ENCODE measurements at places on chromosomes 12 and 14.

DNA sequence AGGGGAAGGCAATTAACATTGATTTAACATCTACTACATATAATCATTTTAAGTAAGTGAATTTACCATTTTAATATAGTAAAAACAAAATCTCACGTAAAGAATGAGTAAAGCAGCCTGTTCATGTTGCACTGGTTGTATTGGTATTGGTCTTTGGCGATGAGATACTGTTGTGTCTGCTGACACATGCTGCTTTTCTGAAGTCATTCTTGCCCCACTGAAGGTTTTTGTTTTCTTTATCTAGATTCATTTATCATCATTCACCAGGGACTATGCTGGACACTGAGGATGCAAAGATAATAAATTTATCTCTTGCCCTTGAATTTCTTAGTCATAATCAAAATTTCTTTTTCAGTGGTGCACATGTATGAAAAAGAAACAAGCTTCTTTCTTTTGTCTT, 246.2 kb upstream of the NPAS3 start:
- DNase-seq = no peak

DNA sequence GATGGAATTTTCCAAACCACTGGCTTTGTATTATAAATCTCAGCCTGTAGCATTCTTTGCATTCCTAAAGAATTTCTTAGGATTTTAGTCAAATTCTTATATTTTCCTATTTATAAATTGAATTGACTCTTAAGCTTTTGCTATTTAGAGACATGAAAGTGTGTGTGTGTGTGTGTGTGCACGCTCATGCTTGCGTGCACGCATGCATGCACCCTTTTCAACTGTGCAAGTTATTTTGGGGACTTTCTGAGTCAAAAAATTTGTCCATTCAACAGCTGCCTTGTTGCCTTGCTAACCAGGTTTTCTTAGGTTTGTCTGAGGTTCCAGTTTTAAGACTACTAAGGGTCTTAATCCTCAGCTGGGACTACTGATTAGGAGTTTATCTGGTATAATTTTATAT, 42.6 kb downstream of the GPATCH2L start:
- no peak for DNase-seq

DNA sequence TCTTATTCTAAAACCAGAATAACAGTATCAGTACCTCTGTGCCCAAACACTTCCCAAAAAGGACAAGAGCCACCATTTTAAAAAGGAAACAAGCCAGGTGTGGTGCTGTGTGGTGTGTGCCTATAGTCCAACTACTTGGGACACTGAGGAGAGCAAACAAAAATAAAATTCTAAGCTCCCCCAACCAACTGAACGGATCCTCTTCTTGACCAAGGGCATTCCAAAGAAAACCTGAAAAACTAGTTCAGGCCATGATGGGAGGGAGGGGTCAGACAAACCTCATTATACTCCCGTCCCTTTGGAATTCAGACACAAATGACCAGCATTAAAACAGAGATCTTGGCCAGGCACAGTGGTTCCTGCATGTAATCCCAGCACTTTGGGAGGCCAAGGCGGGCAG, 20.5 kb downstream of the SLC11A2 start:
- no peak for DNase-seq

DNA sequence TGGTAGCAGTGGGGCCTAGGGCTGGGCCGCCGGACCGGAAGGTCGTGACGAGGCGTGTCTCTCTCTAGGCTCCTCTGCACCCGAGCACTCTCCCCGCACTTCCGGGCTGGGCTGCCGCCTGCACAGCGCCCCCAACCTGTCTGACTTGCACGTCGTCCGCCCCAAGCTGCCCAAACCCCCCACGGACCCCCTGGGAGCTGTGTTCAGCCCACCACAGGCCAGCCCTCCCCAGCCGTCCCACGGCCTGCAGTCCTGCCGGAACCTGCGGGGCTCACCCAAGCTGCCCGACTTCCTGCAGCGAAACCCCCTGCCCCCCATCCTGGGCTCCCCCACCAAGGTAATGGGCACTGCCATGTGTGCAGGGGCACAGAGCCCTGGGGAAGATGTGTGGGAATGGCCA, 13.3 kb upstream of the PUS1 start:
- DNase-seq = no peak

DNA sequence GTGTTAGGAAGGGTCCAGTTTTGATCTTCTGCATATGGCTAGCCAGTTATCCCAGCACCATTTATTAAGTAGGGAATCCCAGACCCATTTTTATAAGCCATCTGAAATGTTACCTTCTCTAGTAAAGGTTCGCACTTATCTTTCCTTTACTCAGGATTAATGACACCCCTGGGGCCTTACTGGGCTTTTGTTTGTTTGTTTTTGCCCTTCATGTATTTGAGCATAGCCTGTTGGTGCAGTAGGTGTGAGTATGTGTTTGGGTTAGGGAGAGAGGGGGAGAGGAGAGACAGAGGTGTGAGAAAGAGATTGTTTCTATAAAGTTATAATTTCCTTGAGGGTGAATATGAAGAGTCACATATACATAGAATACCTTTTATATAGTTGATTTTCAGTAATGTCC, 96.9 kb downstream of the AKAP6 start:
- no peak for DNase-seq

DNA sequence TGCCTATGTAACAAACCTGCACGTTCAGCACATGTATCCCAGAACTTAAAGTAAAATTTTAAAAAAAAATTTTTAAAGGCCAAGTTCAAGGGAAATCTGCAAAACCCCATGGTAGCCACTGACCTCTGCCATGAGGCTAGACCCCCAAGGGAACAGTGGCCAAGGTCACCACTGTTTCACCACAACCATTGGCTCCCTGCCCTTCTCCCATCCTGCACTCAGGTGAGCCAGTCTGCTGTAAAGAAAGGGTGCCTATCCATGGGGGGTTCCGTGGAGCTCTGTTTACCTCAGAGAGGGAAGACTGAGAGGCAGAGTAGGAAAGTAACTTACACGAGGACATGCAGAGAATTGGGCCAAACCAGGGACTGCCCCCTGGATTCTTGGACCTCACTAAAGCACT, 38.6 kb downstream of the VWF start:
- DNase-seq = no peak

DNA sequence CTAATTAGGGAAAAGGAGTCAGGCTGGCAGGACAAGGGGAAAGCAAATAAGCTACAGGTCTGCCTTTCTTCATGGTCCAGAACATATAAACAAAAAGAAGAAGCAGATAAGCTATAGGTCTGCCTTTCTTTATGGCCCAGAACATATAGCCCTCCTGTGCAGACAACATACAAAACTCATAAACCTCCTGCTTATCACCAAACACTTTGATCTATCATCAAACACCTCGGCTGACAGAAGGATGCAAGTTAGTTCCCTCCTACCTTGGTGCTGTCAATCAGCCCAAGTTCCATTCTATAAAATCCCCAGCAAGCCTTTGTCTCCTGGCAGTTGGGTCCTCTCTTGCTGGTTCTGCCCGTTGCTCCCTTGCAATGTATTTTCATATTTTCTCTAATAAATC, 23.2 kb downstream of the AMN1 start:
- DNase-seq = no peak

DNA sequence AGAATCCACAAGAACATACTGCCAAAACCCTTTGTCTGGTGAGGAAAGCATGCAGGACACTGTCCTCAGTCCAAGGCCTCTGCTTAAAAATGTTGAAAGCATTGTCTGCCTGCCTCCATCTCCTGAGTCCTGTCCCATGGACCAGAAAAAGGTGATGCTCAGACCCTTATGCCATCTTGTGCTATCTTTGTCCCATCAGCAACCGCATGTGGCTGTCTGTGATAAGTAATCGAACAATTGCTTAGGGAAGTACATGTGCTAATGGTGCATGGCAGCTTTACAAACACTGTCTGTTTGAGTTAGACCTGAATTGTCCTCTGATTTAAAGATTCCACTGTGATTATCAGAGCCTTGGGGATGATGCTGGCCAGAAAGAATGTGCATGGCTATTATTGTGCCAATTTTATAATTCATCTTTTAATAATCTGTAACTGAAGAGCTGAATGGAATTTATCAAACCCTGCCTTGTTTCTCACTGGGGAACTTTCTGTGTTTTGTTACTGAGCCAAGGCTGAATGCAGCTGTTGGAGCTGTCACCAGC, 177.5 kb downstream of the DACT1 start:
- no peak for DNase-seq

DNA sequence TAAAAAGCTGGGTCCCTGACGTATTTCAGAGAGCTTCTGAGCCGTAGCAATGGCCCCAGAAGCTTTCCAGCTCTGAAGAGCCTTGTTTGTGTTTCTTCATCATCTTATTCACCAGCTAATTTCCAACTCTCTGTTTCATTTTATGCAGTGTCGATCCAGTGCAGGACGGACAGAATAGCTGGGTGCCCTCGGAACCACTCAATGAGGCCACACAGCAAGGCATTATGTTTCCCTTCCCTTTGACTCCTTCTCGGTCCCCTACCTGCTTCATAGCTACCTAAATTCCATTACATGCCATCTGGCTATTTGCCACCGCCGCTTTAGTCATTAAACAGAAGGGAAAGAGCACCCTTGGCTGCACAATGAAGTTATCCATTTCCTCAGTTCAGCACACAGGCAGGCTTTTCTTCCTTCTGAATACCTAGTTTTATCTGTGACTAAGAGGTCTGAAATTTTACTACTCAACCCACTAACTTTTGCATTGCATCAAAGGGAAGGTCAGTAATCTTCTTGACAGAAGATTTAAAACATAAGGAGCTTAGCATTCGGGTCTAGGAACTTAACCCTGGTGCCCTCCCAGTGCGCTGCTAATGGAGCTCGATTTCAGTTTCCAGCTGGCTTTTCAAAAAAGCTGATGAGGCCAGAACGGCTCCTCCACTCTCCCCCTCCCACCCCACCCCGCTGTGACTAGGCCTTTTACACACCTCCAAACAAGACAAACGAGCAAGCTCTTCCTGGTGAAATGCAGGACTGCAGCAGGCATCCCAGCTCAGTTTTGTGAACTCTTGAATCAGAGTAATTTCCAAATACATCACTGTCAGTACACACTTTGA, 176.8 kb downstream of the GXYLT1 start:
- DNase-seq = no peak

GRCh38 chr14:77120771-77121743, 20.5 kb downstream of the ZDHHC22 start:
- DNase-seq = no peak

DNA sequence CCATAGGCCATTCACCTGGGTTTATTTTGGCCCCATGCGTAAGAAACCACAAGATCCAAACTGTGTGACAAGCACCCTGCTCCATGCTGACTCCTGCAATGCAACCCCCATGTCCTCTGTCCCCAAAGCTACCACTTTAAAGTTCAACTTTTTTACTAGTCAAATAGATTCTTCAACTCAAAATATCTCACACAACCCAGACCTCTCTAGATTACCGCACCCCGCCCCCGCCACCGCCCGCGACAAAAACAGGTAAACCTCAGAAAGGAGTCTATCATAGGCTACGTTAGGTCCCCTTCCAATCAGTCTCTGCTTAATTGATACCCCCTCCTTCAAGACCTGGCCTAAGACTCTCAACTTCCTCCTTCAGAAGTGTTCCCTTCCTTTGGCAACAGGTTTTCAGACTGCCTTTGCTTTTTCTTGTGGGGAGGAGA, 2.2 kb downstream of the ZFP36L1 start:
- peak; percentile 43 for DNase-seq

GRCh38 chr14:85010186-85010585, 519.8 kb upstream of the FLRT2 start:
- no peak for DNase-seq

Data from activated gamma-delta T cell treated with anti-CD3 and anti-CD28 coated beads, Interleukin-2, amount 50 U/mL, for 16 hours (primary cell).